Upper lobe of left lung (tissue), 6 donors: ENCODE measurements at places on chromosomes 5 and 9.

DNA sequence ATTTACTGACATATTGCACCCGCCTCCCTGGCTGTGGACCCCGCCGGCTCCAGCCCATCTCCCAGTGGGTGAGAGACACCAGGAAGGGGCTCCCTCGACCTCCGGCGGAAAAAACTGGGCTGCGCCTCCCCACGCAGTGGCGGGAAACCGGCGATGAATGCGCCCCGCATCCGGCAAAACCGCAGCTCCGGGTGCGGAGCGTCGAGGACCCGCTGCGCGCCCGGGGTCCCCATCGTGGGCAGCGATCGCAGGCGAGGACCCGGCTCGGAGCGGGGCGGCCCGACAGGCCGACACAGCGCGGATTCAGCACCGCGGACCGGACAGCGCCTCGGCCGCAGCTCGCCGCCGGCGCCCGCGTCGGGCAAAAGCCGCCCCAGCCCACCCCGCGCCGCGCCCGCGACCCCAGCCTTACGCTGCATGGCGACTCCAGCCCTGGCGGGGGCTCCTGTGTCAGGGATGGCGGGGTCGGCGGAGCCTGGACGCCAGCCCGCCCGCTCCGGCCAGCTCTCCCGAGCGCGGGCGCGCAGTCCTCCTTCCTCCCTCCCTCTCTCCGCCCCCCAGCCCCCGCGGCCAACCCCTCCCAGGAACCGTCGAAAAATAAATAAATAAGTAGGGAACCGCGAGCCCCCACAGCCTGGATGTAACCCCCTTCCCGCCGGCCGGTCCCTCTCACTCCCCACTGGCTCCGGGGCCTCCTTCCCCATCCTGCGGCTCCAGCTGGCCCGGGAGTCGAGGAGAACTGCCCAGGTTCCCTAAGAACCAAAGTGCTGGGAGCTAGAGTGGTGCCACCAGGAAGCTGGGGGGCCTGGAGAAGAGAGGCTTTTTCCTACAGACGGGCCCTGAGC, 3.1 kb downstream of the LHX3 start:
- peak; percentile 88 for DNase-seq

- no peak for DNase-seq
Measured at GRCh38 chr5:113150821-113151220, 174.2 kb downstream of the DCP2 start.

DNA sequence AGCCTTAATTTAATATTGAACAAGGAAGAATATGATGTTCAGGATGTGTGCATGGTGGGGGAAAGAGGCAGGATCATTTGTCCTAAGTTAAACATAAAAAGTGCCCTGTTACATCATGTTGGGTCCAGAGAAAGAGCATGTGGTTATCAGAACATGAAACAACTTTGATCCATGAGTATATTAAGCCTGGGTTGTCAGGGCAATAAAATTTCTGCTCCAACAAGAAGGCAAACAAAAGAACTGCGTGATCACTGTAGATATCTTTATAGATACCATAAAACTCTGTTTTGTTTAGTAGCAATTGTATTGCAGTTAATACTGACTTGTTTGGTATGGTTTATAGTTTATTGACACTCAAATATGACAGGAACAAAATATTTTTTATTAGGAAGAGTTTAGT, 35.2 kb downstream of the PCA3 start:
- no peak for DNase-seq

- no peak for DNase-seq
Measured at GRCh38 chr9:11992866-11993265, 700.3 kb upstream of the TYRP1 start.

DNA sequence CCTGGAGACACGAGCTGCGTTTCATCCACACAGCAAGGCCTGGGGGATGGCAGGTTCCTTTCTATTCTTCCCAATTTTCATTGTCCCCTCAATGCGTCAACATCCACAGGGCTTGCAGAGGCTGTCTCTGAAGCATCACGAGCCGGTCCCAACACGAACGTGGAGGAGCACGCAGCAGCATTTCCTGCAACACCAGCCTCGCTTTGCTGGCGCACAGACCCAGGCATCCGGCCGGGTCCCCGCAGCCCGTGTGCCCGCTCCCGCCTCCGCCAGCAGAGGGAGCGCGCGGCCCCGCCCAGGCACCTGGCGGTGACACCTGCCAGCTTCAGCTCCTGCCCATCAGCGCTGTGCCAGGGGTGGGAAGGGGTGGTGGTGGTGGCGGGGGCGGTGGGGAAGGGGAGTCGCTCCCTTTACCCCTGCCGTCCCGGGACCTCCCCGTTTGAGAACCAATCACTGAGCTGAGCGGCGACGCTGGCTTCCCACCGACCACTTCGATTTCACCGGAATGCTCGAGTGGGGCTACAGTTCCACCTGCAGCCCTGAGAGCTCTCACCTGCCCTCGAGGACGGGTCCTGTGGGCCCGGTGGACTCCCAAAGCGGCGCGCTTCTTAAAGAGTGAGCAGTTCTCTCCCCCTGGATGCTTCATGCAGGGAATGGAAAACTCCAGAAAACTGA, 464.5 kb downstream of the ICE1 start:
- DNase-seq, result peak; percentile 92

- DNase-seq, result no peak
Measured at GRCh38 chr9:133035669-133036068, 4.9 kb downstream of the GTF3C5 start.

DNA sequence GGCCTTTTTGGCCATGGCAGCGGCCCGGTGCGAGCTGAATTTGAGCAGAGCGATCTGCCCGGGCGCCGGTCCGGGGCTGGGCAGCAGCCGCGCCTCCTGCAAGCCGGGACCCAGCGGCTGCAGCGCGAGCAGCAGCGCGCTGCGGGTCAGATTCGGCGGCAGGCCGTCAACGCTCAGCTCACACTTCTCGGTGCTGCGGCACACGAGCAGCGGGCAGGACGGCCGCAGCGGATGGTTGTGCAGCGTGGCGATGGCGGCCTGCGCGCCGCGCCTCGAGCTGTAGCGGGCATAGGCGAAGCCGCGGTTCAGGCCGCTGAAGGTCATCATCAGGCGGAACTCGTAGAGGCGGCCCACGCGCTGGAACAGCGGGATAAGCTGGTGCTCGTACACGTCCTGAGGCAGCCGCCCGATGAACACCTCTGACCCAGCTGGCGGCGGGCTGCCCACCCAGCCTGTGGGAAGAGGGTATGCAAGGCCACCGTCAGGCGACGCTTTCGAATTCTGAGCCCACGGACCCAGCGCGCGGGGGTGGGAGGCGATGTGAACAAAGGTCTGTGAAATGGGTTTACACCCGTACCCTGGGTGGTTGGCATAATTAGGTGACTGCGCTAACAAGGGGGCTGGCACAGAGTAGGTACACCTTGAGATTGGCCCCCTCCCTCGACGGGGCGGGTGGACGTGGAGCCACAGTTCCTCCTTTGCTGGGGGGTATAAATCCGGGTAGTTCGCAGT, 755 bp downstream of the DND1 start:
- peak; percentile 82 for DNase-seq
